A172 (cell line): ENCODE measurements at places on chromosomes 4 and X. TPM values are rescaled to one million over a fixed set of nuclear protein-coding genes. Genes with fewer than 3 reads are reported as not detected.

Gene HMX1
- not detected in 2 replicates for total RNA-seq

Gene PCDH11X
- not detected in 2 replicates for total RNA-seq

Gene FABP2
- total RNA-seq = not detected in 2 replicates

Gene UGT2A1
- not detected in 2 replicates for total RNA-seq

Gene MAOB
- not detected in 2 replicates for total RNA-seq

Gene HS3ST1
- total RNA-seq = not detected in 2 replicates

Gene PPEF1
- 0.05 TPM in 1 of 2 replicates, not detected in the other for total RNA-seq

Gene XAGE1A
- 1.0 TPM in 1 of 2 replicates, not detected in the other for total RNA-seq

Gene PASD1
- total RNA-seq = not detected in 2 replicates

Gene SSX4
- not detected in 2 replicates for total RNA-seq

GRCh38 chr4:4990857-4991540 is 28.3 kb downstream of the CYTL1 start:
- DNase-seq = peak; percentile 89

DNA sequence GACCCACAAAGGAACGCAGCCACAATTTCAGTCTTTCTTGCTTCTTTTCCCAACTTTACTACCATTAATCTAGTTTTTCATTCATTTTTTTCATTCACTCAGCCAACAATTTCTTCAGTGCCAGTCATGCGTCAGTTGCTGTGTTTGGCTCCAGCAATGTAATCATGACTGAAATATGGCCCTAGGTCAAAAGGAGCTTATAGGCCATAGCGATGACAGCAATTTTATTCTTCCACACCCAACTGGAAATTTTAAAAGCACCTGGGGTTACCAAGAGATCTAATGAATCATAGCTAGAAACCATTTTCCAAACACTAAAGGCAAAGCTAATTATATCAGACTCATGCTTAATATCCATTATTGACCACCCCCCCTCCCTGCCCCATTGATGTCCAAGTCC is 29.8 kb upstream of the C1QTNF7 start:
- no peak for DNase-seq

- DNase-seq = no peak
These were observed 83.9 kb downstream of the VEGFC start for GRCh38 chr4:176708771-176709311.

GRCh38 chr4:82382751-82383150 is 9.0 kb upstream of the HNRNPD start:
- DNase-seq = no peak

GRCh38 chr4:3385711-3386420 is 55.9 kb upstream of the HGFAC start:
- DNase-seq = no peak

DNA sequence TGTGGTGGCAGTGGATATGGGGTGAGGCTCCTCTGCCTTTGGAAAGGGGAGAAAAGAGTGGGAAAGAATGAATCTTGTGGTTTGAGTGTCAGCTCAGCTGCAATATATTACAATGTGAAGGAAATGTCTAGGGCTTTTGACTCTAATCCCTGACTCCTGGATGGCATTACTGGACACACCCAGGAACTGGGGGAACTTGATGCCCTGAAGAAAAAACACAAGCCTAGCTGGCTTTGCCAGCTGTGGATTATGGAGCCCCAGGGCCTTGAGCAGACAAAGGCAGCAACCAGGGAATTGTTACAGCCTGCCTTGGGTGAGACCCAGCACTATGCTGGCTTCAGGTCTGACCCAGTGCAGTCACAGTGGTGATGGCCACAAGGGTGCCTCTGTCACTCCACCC is 57.1 kb upstream of the CYSLTR1 start:
- no peak for DNase-seq

- DNase-seq = peak; percentile 73
These were observed 15.0 kb upstream of the TLR1 start for GRCh38 chr4:38819569-38819968.

DNA sequence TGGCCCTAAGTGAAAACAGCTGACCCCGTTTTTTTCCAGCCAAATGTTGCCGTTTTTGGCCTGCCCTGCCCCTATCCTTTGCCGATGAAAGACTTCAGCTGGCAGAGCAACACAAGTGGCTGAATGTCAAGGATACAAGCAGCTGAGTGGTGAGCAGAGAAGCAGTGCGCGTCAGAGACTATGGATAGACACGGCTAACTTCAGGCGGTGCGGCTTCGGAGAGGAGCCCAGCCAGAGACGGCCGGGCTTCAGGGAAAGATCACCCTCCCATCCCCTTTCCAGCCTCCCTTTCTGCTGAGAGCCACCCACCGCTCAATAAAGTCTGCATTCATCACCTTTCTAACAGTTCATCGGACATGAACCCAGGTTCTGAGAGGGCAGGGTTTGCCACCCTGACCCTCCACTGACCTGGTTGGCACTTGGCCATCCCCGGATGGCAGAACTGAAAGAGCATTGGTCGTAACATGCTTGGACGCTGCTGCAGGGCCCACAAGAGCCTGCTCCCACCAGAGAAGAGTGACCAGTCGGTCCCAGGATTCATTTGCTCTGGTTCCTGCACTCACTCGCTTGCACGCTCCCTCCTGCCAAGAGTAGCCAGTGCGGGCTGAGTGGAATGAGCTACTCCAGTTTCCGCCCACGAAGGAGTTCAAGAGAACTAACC is 125.8 kb downstream of the PPEF1 start:
- no peak for DNase-seq

DNA sequence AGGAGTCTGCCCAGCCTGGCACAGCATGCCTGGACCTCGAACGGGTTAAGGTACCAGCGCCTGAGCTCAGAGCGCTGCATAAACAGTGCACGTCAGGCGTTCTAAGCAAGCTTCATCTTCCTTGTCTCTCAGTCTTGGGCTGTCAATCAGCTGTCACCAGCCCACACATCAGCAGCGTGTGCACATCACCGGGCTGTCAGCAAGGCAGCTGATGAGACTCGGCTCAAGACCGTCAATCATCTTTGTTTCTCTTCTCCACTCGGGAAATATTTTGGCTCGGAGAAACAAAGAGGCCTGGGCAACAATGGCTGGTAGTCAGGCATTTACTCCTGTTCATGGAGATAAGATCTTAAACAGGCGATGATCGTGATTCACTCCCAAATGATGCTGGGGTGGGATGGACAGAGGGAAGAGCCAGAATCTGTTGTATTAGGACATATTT is 141.3 kb downstream of the LDB2 start:
- no peak for DNase-seq

DNA sequence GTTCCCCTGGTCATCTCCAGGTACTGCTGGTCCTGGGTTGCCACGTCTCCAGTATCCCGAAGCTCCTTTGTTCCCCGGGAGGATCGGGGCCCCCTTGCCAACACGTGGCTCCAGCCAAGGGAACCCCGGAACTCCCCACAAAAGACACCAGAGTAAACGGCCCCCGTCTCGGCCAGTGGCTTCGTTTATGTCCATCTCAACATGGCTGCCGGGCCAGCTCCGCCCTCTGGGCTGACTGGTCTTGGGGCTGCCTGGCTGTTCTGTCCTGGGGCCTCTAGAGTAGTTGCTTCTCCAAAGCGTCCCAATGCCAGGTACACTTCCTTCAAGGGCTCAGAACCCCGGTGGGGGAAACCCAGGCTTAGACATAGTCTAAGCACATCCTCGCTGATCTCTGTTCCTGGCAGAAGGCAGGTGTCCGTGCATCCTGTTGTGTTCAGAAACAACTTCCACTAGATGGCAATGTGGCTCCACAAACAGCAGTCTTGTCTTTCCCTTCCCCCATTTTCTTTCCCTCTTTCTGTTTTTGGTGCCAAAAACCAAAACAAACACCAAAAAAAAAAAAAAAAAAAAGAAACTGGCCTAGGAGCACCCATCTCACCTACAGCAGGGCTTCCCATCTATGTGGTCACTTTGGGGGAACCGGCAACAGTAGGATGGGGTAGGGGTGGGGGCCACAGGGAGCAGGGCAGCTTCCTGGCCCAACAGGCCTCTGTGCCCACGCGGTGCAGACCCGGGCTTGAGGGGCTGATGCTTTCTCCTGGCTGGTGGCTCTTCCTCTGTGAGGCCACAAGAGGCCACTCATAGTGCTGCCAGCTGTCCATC is 35.3 kb downstream of the NBDY start:
- peak; percentile 65 for DNase-seq

DNA sequence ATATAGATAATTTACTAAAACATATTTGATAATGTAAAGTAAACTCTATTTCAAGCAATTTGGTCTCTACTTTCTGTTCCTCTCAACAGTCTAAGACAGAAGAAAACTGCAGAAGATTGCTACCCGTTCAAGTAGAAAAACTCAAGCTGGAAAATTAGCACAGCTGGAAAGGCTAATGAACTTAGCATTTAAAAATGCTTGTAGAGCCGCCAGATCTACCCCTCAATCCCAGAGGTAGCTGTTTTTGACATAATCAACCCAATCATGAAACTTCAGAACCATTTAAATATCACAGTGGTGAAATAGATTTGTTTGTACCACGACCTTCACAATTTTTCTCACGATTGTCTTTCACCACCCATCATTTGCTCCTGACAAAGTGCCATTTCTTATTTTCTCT is 479.5 kb downstream of the SPRY1 start:
- DNase-seq = no peak

GRCh38 chr4:88792821-88793220 is 95.2 kb upstream of the NAP1L5 start:
- DNase-seq = peak; percentile 6

DNA sequence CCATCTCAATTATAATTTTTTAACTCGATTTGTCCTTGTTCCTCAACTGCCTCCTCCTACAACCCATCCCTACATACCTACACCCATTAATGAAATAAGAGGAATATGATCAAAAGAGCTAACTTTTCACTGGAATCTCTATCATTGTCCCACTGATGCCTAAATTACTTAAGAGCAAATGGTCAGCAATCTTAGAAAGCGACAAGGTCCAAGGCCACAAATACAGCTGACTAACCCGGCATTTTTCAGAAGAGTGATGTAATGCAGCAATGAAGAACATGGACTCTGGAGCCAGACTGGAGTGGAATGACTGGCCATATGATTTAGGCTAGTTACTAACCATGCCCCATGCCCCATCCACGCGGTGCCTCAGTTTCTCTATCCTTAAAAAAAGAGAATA is 56.2 kb downstream of the PPA2 start:
- no peak for DNase-seq

DNA sequence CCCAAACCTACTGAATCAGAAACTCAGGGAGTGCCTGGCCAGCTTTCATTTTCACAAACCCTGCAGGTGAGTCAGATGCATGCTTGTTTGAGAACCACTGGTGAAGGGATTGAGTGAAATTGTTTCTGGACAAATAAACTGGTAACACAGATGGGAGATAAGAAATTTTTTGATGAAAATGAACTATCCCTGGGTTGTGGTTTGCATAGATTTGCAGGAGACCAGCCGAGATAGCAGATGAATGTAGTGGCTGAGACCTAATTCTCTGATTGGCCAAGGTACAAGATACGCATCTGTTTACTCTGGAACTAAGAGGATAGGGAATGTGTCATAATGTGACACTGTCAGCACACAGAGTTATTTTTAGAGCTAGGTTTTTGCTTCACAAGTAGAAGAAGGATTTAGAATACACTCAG is 117.8 kb upstream of the NOCT start:
- DNase-seq = peak; percentile 96

DNA sequence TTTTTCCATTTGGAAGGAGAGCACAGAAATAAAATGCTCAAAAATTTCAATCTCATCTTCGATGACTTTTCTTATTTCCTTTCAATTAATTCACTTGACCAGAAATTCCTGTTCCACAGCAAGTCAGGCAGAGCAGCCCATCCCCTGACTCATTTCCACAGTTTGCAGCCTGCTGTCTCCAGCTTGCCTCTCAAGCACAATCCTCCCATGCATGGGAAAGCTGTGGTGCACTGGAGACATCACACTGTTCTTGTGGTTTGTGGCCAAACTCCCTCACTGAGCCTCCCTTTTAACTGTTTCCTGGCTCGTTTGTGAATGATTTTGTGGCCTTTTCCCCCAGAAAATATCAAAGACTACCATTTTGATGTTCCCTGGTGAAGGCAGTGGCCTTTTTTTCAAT is 114.0 kb upstream of the ENPEP start:
- DNase-seq = peak; percentile 73
